ENCODE measurements at places on chromosomes 3 and 15.

GRCh38 chr3:156536524-156537316, 18.2 kb downstream of the SSR3 start:
- no peak for DNase-seq

DNA sequence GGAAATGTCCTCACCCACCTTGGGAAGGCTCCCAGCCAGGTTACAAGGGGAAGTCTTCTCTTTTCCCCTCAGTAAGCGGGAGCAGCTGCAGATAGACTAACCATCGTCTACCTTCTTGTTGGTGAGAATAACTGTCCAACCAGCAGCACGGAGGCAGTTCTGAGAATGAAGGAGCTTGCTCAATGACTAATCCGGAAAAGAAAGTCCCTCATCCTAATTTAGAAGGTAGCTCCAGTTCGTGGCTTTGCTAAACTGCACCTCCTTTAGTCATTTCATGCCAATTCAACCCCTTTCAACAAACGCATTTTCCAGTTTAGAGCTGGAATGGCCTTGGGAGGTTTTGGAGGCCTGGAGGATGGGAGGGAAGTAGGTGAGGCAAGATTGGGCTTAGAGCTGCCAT, 527.4 kb upstream of the PROK2 start:
- no peak for DNase-seq

DNA sequence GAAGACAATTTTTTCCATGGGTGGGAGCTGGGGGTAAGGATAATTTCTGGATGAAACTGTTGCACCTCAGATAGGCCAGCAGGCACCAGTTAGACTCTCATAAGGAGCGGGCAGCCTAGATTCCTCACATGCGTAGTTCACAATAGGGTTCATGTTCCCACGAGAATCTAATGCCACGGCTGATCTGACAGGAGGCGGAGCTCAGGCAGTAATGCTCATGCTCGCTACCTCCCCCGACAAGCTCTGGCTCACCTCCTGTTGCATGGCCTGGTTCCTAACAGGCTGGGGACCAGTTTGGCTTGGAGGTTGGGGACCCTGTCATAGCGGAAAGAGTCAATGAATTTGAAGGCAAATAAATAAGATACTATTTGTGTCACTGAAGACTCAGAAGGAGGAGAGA, 105.5 kb downstream of the PLD1 start:
- no peak for DNase-seq

DNA sequence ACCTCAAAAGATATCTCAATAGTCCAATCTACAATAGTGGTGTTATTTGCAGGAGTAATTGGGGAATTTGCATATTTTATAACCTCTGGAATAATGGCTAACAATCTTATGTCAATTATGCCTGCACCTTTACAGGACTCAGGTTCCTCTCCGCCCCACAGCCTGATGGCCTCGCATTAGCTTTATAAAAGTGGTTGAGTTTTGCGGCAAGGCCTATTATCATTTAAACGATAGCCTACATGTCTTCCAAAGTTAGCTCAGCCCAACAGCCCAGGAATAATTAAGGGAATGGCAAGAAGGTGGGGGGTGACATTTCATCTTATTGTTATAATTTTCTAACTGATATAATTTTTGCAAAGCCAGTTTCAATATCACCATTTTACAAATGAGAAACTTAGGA, 97.3 kb downstream of the RTP4 start:
- DNase-seq: no peak

- DNase-seq: no peak
Measured at GRCh38 chr3:3087279-3087678, 22.9 kb downstream of the IL5RA start.

GRCh38 chr3:94909726-94910125, 846.9 kb downstream of the NSUN3 start:
- no peak for DNase-seq

DNA sequence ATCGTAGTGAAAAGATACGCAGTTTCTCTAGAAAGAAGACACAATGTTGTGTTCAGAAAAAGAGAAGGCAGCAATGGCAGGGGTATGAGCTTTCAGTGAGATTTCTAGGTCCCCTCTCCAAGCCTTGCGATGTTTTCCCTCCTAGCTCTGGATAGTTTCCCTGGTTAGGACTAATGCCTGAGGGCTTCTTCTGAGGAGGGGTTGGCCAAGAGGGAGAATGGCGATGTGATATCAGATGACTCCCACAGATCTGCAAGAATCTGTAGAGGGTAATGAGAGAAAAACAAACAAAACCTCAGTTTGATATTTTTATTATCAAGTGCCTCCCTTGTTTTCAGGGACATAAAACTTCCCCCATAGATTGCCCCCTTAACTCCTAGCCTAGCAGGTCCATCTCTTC, 4.1 kb upstream of the CLDN1 start:
- DNase-seq: no peak

GRCh38 chr3:182570946-182571594, 222.2 kb upstream of the ATP11B start:
- DNase-seq: no peak

DNA sequence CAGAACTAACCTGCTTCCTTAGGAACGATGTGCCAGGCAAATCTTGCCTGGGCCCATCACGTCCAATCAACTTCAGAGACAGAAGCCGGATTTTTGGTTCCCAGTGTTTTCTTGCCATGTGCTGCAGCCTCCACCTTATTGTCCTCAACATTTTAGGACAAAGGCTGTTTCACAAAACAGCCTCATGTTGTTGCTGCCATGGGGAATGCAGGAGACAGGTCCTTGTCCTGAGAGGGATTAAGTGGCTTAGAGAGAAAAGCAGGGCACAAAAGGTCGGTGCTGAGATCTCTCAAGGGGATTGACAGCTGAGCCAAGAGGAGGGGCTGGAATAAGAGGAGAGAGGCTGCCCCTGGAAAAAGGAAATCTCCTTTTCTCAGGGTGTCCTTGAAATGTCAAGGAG, 11.3 kb upstream of the NMNAT3 start:
- no peak for DNase-seq

DNA sequence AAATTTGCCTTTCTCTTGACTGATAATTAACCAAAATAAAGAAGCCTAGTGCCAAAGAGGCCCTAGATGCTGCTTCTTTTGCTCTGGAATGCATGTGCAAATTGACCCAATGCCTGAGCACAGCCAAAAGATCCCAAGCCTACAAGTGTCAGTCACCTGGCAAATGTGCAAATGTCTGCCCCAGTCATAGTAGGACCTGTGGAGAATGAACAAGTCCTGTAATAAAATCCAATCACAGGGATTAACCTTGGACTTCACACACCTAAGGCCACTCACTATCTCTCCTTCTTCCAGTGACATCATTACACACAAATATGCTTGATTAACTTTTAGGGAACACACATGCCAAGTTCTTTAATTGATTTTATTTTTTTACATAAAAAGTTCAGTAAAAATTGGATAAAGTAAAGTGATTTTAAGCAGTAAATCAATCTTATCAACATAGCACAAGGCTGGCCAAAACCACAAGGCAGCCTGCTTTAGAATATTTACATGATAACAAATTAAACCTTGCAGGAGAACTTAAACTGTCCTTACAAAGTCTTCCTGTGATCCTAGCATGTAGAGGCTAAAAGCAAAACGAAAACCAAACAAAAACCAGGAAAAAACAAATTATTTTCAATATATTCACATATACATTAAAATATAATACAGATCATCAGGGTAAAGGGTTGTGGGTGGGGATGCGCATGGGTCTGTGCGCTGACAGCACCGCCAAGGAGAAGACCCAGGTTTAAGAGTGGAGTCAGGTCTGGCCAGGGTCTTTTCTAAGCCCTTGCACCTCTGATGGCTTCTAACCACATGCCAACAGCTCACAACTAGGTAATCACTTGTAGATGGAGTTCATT, 36.8 kb downstream of the NBEAL2 start:
- DNase-seq: no peak

Measured in CD4-positive, alpha-beta T cell treated with Interleukin-12 subunit alpha and Interleukin-12 subunit beta, for 1 hour (primary cell).